ENCODE measurements at places on chromosomes 4 and X. TPM values are rescaled to one million over a fixed set of nuclear protein-coding genes. Genes with fewer than 3 reads are reported as not detected.

Gene HTN3
- total RNA-seq: not detected

Gene PCDH7
- 139 TPM for total RNA-seq

DNA sequence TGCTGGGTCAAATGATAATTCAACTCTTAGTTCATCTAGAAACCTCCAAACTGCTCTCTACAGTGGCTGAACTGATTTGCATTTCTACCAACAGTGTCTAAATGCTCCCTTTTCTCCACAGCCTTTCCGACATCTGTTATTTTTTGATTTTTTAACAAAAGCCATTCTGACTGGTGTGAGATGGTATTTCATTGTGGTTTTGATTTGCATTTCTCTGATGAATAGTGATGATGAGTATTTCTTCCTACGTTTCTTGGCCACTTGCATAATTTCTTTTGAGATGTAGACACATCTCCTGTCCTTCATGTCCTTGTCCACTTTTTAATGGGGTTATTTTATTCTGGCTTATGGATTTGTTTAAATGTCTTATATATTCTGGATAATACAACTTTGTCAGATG, 298.2 kb upstream of the ARSJ start:
- peak overlapping the region; percentile 45 for H3K27ac ChIP-seq
- H3K4me1 ChIP-seq: peaks cover 74% of the 10 kb centered on the region
- no peak for DNase-seq
- peaks cover 13% of the 10 kb centered on the region for H3K36me3 ChIP-seq

Gene HSFX3
- total RNA-seq: not detected

DNA sequence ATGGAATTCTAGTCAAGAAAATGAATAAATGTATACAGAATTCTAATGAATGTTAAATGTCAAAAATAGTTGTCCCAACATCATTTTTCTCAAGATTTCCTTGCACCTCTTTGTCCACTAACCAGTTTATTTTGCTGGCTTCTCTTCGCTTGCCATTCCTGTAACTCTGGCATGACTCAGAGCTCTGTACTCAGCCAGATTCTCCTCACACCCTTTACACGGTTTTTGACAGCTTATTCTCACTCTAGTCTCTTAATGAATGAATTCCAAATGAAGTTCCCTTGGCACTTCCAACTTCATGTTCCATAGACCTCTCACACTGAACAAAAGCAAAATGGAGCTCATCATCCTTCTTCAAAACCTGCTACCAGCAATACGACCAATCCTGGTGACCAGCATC, 419.3 kb upstream of the SLIT2 start:
- no peak overlapping the region for H3K27ac ChIP-seq
- DNase-seq: no peak
- no peaks in the 10 kb centered on the region for H3K27me3 ChIP-seq
- H3K36me3 ChIP-seq: no peaks in the 10 kb centered on the region
- H3K4me1 ChIP-seq: no peaks in the 10 kb centered on the region

DNA sequence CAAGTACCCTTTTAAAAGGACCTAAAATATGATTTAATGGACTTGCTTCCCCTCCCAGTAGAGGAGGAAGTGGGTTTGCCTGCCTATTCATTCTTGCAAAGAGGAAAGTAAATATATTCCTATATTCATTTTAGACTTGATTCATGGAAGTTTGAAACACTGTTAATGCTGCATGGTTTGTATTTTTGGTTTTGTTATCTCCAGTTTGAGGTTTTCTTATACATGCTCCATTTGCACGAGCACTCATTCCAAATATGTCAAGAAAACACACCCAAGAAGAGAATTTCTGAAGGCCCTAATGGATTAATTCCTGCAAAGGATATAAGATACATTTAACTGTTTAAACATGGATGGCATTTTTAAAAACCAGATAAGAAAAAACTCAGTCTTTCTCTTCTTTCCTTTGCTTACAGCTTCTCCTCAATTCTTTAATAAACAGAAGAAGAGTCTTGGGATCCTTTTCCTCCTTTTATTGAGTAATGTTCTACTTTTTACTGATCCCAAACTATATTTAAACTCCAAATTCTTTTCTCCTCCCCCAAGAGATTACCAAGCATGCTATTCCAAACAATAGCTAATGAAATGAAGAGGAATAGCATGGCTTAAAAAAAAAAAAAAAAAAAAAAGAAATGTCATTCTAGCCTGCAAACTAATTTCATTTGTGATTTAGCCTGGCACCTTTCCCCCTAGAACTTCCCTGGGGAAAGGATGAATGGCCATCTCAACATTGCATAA, 54.6 kb upstream of the LDB2 start:
- H3K4me1 ChIP-seq: peaks cover 8% of the 10 kb centered on the region
- H3K27ac ChIP-seq: no peak overlapping the region
- no peaks in the 10 kb centered on the region for H3K36me3 ChIP-seq
- DNase-seq: no peak
- H3K27me3 ChIP-seq: no peaks in the 10 kb centered on the region

DNA sequence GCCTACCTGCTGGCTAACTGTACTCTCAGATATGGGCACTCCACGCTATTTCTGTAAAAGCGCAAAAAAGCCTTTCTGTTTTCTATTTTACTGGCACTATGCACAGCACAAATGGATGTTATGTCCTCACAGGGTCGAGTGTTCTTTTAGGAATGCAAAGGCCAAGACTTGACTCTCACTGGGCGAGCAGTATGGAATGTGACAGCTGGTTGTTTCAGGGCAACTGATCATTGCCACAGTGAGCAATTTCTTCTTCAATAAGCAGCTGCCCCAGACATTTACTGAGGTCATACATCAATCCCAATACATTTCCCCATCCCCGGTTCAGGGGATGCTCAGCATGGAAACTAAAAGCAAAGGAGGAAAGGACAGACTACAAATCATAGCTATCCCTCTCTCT, 58.2 kb downstream of the PDE5A start:
- peaks cover 7% of the 10 kb centered on the region for H3K36me3 ChIP-seq
- H3K4me1 ChIP-seq: peaks cover 15% of the 10 kb centered on the region
- no peak overlapping the region for H3K4me3 ChIP-seq
- no peaks in the 10 kb centered on the region for H3K27me3 ChIP-seq
- no peak overlapping the region for H3K27ac ChIP-seq
- no peak for DNase-seq

Gene PLAC1
- not detected for total RNA-seq

- no peak overlapping the region for H3K27ac ChIP-seq
- peaks cover 15% of the 10 kb centered on the region for H3K27me3 ChIP-seq
These were observed 54.4 kb upstream of the LCORL start for GRCh38 chr4:18075823-18076433.

DNA sequence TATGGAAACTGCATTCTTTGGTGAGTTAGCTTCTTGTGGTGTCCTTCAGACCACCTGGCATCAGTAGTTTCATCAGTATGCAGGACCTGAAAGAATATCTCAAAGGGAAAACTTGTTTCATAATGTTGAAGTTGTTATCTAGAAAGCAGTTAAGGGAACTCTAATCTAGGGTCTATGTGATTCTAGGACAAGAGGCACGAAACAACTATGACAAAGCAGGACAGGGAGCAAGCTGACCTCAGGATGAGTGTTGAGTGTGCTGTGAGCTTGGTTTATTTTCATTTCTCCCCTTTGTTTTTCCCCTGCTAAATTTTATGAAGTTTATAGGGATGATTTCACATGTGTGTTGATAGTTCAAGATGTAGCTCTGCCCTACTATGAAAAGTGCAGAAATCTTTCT, 65.7 kb downstream of the MXRA5 start:
- H3K36me3 ChIP-seq: no peaks in the 10 kb centered on the region
- H3K27me3 ChIP-seq: no peaks in the 10 kb centered on the region
- no peak for DNase-seq

DNA sequence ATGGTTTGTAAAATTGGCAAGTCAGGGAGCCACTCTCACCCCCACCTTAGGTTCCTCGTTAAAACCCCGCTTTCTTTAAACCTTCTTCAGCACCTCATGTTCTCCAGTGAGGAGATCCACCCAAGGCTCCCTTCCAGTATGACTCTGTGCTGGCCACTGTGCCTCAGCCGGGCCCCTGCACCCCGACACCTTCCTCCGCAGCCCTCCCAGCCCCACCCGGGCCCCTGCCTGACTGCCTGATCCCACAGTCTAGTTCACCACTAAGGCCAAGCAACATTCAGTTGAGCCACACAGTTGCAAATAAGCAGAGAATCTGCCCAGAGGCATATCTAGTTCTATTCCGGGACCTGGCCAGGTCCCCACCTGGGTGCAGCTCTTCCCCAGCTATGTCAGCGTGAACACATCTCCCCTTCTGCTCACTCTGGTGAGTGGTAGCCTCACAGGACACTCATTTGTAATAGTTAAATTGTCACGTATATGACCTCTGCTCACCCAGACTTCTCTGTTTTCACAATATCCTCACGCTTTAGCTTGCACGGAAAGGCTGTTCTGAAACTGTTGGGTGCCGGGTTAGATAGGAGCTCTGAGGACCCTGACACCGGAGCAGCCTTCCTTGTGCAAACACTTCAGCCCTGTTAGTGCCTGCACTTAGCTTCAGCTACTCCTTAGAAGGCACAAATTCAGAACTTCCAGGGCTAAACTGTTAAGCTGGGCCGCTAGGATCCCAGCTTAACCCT, 146.8 kb downstream of the DCTD start:
- DNase-seq: no peak
- no peak overlapping the region for H3K4me3 ChIP-seq
- H3K27ac ChIP-seq: no peak overlapping the region

Gene F8A1
- 27.9 TPM for total RNA-seq

Gene GSX2
- 0.35 TPM for total RNA-seq

DNA sequence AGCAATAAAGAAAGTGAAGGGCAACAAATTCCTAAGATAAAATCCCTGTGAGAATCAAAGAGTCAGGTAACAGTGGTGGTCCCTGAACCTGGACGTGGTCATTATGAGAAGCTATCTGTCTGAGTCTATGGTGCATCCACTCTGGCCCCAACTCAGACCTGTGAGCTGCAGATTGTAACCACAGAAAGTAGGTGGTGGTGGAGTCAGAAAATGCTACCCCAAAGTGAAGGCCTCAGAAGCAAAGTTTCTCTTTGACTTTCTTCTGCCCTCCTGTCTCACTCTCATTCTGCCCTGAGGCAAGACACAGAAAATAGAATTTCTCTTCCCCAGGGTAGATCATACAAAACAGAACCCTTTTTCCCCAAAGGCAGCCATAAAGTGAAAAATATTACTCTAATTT, 84.1 kb upstream of the NEIL3 start:
- no peak overlapping the region for H3K4me3 ChIP-seq
- no peak for DNase-seq
- peaks cover 10% of the 10 kb centered on the region for H3K4me1 ChIP-seq
- peaks cover 12% of the 10 kb centered on the region for H3K27me3 ChIP-seq
- H3K27ac ChIP-seq: no peak overlapping the region

GRCh38 chr4:7412554-7412912, 22.2 kb downstream of the PSAPL1 start:
- H3K4me1 ChIP-seq: no peaks in the 10 kb centered on the region
- peaks cover 29% of the 10 kb centered on the region for H3K27me3 ChIP-seq
- no peaks in the 10 kb centered on the region for H3K36me3 ChIP-seq
- peak; percentile 71 for DNase-seq
- H3K27ac ChIP-seq: no peak overlapping the region
